ENCODE measurements at places on chromosomes 4 and X.

- DNase-seq: no peak
Measured at GRCh38 chr4:98577956-98578355, 80.5 kb downstream of the TSPAN5 start.

- DNase-seq: no peak
Measured at GRCh38 chr4:53012738-53013137, 150.6 kb downstream of the RASL11B start.

- no peak for DNase-seq
Measured at GRCh38 chrX:16077811-16078210, 45.6 kb upstream of the GRPR start.

DNA sequence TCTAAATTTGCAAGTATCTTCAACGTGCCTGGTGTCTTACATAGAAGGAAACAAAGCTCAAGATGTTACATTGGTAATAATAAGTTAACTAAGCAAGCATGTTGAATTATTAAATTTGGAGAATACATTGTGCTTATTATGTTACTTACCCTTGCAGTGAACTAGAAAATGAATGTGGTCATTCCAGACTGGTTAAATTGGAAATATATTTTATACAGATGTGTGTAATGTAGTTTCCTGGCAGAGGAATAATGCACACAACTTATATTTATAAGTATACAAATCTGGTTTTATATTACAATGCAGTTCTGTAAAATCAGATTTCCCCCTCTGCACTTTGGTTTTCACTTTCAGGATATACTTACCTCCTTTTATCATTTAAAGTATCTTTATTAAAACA is 159.9 kb upstream of the SLIT2 start:
- DNase-seq: no peak

- no peak for DNase-seq
Measured at GRCh38 chr4:1155314-1155713, 17.1 kb downstream of the SPON2 start.

- no peak for DNase-seq
Measured at GRCh38 chr4:106366026-106366425, 2.6 kb downstream of the GIMD1 start.

- DNase-seq: peak; percentile 9
Measured at GRCh38 chrX:30812326-30812725, 76.7 kb downstream of the TAB3 start.

- DNase-seq: no peak
Measured at GRCh38 chr4:23921447-23921845, 31.6 kb upstream of the PPARGC1A start.

GRCh38 chr4:10456595-10457254 is 501 bp downstream of the ZNF518B start:
- DNase-seq: peak; percentile 24

GRCh38 chrX:123871309-123871708 is 11.5 kb downstream of the XIAP start:
- DNase-seq: no peak

DNA sequence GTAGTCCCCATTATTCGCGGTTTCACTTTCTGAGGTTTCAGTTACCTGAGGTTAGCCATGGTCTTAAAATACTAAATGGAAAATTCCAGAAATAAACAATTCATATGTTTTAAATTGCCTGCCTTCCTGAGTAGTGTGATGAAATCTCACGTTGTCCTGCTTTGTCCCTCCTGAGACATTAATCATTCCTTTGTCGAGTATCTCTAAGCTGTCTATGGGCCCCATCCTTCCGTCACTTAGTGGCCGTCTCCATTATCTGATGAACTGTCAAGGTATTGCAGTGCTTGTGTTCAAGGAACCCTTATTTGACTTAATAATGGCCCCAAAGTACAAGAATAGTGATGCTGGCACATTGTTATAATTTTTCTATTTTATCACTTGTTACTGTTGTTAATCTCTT is 94.8 kb downstream of the ADGRL3 start:
- no peak for DNase-seq

- DNase-seq: peak; percentile 92
Measured at GRCh38 chr4:27986476-27986875, 1125.8 kb downstream of the STIM2 start.

- DNase-seq: no peak
Measured at GRCh38 chrX:25427873-25428555, 412.2 kb upstream of the ARX start.

GRCh38 chr4:17009871-17010367 is 111.5 kb upstream of the LDB2 start:
- no peak for DNase-seq

DNA sequence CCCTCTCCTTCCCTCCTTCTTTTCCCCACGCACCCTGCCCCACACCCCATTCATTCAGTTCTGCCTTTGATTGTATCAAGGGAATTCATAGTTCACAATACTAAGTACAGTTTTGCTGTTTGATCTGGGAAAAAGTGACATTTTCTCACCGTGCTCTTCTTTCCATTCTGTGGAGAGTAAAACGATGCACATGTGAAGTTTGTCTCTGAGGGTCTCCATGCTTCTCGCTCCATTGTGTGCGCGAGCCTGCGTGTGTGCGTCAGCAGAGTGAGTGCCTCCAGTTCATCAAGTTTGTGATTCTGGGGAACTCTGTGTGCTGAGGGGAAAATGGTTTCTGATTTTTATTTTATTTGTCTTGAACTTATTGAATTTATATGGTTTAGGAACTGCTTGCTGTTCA is 1.9 kb downstream of the STK26 start:
- no peak for DNase-seq

GRCh38 chr4:47836641-47837093 is 1.2 kb downstream of the CORIN start:
- DNase-seq: peak; percentile 50

- no peak for DNase-seq
Measured at GRCh38 chrX:43373032-43373431, 283.1 kb upstream of the MAOA start.

GRCh38 chr4:83217721-83218522 is 66.7 kb downstream of the COQ2 start:
- DNase-seq: no peak

DNA sequence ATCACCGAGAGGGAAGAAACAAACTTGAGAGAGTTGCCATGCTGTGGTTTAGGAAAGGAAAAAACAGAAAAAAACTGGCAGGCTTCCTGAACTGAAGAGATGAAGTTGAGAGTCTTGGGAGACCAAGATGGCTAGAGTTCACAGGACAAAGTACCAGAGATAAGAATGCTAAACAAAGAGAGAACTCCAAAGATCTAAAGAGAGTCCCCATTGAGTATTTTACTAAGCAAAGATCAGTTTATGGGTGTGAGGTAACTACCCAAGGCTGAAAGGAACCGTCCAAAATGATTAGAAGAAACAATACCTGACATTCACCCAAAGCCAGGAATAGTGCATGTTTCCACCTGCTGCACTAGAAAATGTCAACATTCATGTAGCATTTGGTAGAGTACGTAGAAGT is 21.8 kb upstream of the COX7B2 start:
- no peak for DNase-seq

DNA sequence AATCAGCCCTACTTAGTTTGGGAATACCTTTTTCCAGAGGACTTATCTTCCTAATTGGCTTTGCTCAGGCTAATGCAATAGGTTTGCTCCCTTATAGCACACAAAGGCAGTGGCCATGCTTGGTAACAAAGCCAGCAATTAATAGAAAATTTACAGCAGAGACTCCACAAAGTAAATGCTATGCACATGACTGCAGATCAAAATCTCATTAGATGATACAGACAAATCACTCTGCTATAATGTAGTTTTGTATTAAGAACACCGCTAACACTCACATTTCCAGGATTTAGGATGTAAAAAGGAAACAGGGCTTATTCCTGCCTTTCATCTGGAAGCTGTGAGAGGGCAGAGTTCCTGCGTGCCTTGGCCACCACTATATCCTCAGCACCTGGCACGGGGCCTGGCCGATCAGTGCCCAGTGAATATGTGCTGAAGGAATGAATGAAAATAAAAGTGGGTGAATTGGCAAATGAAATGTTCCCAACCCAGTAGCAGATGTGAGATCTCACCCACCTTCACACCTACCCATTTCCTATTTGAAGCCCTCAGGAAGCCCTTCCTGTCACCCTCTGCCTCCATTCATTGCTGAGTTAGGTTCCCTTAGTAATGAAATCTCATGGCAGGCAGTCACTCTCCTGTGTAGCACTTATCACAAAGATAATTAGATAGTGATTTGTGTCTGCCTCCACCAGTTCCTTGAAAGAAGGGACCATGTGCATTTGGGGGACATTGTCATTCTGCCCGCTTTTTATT is 5.1 kb downstream of the SEPTIN6 start:
- DNase-seq: no peak

GRCh38 chr4:76726176-76726575 is 171.8 kb downstream of the SOWAHB start:
- DNase-seq: no peak

GRCh38 chrX:9486786-9487387 is 22.0 kb downstream of the TBL1X start:
- no peak for DNase-seq

DNA sequence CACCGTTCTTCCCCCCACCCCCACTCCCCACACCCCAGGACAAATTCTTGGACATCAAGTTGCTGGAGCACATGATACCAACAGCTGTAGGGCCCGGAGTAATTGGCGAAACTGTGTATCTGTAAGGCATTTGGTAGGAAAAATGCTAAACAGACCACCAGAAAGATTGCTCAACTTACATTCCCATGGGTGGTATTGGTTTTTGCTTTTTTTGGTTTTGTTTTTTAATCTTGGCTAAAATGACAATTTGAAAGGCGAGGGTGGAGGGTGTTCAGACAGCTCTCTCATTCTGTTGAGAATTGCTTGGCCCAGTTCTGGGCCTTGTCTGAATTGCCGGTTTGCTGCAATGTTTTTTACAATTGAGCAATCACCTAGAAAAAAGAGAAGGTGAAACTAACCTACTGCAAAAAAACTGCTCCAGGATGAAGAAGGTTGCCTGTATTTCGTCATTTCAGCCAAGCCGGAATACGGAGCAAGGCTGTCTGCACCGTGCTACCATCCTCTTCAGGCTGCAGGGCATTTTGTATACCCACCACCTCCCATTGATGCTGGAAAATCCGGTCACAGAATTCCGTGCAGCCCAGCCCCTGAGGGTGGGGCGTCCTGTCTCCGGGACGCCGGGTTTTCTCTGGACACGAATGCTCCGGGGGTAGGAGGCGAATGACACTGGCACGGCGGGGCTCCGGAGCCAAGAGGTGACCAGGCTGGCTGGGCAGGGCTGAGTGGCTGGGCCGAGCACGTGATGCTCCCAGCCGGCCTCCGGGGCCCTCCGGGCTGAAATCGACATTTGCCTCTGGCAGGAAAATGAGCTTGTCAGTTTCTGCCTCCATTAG is at the start of gene CLCN4:
TSS of gene CLCN4 (plus strand) at position 777 of the 833 bp plus-strand sequence. CDS start 28,058 bp downstream, outside the sequence.
- DNase-seq: no peak

DNA sequence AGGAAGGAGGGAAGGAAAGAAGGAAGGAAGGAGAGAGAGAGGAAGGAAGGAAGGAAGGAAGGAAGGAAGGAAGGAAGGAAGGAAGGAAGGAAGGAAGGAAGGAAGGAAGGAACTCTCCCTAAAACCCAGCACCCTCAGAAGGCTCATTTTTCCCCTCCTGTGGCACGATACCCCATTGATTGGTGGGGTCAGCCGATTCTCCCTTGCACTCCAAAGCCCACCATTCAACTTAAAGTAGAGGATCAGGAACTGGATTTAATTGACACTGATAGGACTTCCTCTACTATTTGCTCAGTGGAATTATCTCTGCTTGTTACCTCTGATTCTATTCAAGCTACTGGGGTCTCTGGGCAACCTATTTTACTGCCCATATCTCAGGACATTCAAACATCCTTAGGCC is 199.2 kb upstream of the MAOA start:
- DNase-seq: no peak

- peak; percentile 88 for DNase-seq
Measured at GRCh38 chrX:45751156-45751555, 550.5 kb upstream of the DIPK2B start.

DNA sequence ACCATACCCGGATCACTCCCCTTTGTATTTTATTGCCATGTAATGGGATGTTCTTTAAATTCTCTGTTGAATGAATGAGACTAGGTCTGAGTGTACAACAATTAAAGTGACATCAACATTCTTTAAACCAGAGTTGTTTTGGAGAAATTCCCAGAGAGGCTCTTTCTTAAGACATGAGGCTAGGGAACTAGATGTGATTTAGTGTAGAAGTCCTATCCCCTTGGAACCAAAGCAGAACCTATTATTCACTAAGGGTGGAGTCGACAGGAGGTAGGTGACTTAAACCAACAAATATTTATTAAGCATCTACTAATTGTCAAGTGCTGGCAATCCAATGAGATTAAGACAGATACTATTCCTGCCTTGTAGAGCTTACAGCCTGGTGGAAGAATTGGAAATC is 1.7 kb downstream of the EIF1AX start:
- no peak for DNase-seq

DNA sequence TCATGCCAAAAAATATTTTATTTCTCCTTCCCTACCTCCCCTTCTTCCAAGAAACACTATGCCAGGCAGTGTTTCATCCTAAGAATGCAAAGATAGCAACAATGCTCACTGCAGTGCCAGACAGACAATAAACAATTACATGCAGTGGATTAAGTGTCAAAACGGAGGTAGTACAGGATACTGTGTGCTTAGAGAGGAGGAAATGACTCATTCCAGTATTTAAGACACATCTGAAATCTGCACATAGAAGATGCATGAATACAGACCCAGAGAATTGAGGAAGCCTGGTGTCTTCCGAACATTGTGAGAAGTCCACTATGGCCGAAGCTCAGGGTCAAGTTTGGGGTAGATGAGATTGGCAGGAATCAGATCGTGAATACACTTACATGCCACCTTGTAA is 326.4 kb downstream of the PPP3CA start:
- DNase-seq: no peak

GRCh38 chr4:100555611-100556337 is 38.0 kb upstream of the EMCN start:
- DNase-seq: no peak

GRCh38 chr4:62644372-62644771 is 1444.2 kb downstream of the ADGRL3 start:
- peak; percentile 1 for DNase-seq

GRCh38 chr4:57501720-57502119 is 391.5 kb upstream of the IGFBP7 start:
- no peak for DNase-seq

DNA sequence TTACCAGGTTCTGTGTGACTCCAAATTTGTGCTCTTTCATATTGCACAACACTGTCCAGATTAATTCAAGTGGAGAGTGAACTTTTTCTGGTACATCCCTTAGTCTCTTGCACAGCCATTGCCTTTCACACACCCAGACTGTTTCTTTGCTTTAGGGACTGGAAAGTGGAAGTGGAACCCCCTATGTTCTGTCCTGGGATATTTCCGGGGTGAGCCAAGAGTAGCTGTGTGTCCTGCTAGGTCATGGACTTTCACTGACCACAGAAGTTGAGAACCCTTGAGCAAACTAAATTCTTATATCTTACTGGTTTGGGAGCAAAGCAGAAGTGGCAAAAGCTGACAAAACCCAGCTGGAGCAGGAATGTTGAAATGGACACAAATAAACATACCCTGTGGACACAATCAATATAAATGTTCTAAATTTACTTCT is 10.3 kb upstream of the VSIG4 start:
- no peak for DNase-seq

GRCh38 chrX:108070891-108071290 is 20.5 kb downstream of the PSMD10 start:
- DNase-seq: no peak

Measured in foreskin melanocyte (primary cell).